Left hindlimb (tissue), 1 donor: ENCODE measurements at places on chromosomes 12 and 14.

- no peak for DNase-seq
These were observed 31.2 kb upstream of the VASH1 start for GRCh38 chr14:76729953-76730505.

DNA sequence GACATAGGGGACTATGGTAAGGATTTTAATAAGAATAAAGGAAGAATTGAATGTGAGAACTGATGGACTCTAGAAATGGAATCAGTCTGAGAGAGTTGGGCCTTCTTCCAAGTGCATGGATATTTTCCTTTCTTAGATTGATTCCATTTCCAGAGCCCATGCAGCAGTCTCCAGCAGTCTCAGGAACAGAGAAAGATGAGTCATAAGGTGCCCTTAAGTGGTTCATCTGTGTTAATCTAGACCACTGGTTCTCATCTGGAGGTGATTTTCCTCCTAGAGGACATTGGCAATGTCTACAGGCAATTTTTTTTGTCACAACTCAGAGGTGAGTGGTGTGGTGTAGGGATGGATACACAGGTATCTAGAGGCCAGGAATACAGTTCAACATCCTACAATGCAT, 25.9 kb downstream of the TRIM9 start:
- no peak for DNase-seq

DNA sequence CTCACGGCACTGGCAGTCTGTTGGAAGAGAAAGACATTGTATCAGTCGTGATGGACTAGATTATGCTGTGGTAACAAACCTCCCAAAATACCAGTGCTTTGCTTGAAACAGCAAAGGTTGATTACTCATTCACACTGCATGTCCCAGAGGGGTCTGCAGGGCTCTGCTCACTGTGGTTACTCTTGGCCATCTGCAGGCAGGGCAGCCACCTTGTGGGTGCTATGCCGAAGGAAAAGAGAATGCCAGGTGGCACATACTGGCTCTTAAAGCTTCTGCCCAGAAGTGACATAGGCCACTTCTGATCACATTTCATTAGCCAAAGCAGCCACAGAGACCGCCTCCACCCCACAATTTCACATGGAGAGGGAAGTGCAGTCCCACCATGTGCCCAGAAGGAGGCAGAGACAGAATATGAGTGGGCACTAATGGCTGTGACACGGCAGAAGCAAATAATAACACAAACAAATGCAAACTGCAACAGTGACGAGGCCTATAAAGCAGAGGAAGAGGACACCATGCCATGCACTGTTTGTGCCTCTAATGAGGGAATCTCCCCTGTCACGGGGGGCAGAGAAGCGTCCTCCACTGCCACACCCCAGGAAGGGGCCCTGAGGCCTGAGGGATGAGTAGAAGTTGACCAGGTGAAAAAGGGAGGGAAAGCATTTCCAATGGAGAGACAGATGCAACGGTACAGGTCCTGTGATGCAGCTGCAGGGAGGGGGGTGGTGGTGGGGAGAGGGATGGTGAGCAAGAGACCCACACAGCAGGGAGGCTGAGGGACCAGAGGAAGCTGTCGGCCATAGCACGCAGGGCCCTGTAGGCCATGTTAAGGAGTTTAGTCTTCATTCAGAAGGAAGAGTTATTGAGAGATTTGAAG, 51.7 kb upstream of the KICS2 start:
- no peak for DNase-seq

DNA sequence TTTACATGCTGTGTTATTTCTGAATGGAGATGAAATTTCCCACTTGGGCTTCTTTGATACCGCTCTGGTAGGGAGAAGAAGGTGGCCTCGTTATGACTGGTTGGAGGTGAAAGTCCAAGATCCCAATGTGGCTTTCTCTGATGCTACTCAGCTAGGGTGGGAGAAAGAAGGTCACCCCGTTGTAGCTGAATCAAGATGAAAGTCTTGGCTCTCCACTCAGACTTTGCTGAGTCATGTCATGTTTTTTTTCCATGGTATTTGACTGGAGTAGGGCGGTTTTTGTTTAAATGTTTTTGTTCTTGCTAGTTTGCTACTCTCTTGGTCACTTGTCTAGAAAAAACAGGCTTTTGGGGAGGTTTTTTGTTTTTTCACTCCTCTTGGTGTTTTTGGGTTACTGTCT, 2.4 kb upstream of the PDE6H start:
- DNase-seq: no peak

- DNase-seq: no peak
These were observed 18.4 kb downstream of the SLC2A3 start for GRCh38 chr12:7917392-7918267.

DNA sequence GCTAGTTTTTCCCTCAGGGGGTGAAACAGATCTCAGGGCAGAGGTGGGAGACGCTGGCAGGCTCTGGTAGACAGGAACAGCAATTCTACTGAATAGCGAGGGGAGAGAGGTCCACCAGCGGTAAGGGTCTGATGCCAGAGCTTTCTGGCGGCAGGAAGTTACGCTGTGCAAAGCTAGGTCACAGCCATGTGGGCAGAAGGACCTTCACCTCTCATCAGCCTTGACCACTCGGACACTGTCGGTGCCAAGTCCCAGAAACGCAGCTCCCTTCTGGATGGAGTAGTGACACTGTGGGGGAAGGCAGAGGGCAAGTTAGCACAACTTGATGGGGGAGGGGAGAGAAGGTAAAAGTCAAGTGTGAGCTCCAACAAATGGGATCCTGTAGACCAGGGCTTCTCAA, 10.3 kb upstream of the ZNF740 start:
- DNase-seq: no peak

GRCh38 chr14:99273766-99274345, 1.9 kb upstream of the BCL11B start:
- no peak for DNase-seq

- DNase-seq: no peak
These were observed at the start of gene CCER1 for GRCh38 chr12:90954921-90955320. Gene CCER1 (minus strand): TSS chr12:90955176. CDS start chr12:90954742, 434 bp downstream.

GRCh38 chr12:54220092-54220557, 31.3 kb upstream of the SMUG1 start:
- DNase-seq: peak; percentile 89

DNA sequence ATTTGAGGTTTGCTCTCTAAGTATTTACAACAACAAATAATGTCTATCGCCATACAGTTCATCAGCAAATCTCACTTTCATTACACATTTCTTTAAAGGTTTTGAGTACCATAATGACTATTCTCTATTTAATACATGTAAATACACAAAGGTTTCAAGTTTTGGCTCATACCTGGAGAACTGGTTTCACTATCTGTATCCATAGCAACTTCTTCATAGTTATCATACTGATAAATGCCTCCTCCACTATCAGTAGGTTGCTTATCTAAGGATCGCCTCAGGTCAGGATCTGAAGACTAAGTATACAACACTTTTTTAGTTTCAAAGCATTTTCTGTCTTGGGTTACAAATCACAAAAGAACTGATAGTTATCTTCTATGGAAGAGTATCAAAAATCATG, 21.4 kb downstream of the ZFC3H1 start:
- no peak for DNase-seq

- DNase-seq: no peak
These were observed 52.3 kb downstream of the MBIP start for GRCh38 chr14:36268121-36268520.

- no peak for DNase-seq
These were observed 27.2 kb upstream of the RESF1 start for GRCh38 chr12:31931796-31932715.

GRCh38 chr14:104311358-104311757, 173.0 kb downstream of the KIF26A start:
- DNase-seq: no peak

- DNase-seq: no peak
These were observed 2.4 kb upstream of the GPR65 start for GRCh38 chr14:88002421-88003075.

DNA sequence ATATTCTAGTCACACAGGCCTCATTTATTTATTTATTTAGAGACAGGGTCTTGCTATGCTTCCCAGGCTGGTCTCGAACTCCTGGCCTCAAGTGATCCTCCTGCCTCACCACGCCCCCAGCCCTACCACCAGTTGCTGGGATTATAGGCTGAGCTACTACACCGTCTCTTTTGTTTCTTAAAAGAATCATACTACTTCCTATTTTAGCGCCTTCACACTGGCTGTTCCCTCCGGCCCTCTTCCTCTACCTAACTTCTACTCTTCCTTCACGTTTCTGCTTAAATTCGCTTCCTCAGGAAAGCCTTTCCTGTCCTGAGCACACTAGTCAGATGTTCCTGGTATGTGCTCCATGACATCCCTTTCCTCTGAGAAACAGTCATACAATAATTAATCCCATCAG, 6.4 kb upstream of the MRPL42 start:
- no peak for DNase-seq

DNA sequence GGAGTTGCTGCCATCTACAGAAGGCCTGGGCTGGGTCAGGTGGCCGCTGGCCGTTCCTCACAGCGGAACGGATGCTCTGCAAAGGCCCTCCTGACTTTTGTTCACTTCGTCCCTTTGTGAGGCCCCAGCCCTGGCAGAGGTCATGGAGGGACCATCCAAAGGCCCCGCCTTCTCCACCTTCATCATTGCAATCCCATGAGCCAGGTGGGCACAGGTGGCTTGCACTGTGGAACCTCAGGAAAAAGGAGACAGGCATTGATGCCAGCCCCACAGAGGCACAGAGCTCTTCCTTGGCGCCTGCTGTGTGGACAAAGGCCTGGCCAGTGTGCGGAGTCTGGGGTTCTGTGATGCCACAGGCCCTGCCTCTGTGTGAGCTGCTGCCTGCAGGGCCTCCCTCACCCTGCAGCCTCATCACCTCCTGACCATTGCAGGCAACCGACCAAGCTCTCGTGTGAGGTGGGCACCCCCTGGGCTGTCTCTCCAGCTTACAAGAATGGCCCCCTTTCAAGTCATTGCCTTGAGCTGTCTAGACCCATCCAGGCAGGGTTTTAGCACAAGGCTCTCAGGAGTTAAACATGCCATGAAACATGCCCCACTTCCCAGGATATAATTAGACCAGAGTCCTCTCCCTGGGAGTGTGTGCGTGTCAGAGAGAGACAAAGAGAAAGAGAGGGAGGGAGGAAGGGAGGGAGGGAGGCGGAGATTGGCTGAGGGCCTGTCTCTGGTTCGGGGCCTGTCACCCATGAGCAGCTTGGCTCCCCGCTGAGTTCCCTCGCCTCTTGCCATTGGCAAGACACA, 19.3 kb downstream of the NFKBIA start:
- peak; percentile 79 for DNase-seq

DNA sequence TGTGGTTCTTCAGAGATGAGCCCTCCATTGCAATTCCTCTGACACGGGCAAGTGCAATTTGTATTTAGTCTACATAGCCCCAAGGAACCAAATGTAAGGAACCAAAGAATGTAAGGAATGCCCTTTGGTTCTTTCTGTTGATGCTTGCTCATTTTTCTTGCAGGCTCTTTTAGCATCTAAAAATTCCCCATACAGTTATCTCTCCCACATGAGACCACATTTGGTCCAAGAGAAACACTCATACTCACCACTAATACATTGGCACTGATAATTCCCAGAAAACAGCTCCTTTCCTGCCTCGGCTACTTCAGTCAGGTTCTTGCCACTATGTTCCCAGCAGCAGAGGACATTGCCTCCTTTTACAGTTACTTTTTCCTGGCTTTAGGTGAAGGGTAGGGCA, 332.6 kb downstream of the AEBP2 start:
- DNase-seq: no peak

GRCh38 chr14:51180577-51180976, 59.5 kb upstream of the TMX1 start:
- DNase-seq: no peak

DNA sequence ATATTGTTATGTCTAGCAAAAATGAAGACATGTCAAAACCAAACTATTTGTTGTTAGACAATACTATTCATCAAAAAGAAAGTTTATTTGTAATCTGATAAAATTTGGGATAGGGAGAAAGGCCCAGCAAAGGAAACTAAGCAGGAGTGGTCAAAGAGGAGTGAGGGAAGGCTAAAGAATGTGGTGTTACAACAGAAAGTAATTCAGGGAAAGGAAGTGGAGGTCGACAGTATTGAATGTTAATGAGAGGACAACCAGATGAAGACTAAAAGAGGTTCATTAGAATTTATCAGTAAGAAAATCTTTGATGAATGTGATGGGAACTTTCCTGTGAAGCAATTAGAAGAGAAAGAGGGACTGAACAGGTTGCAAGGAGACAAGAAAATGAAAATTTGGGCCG, 33.9 kb downstream of the PLCZ1 start:
- no peak for DNase-seq

GRCh38 chr14:78836777-78837176, 666.6 kb downstream of the NRXN3 start:
- no peak for DNase-seq

DNA sequence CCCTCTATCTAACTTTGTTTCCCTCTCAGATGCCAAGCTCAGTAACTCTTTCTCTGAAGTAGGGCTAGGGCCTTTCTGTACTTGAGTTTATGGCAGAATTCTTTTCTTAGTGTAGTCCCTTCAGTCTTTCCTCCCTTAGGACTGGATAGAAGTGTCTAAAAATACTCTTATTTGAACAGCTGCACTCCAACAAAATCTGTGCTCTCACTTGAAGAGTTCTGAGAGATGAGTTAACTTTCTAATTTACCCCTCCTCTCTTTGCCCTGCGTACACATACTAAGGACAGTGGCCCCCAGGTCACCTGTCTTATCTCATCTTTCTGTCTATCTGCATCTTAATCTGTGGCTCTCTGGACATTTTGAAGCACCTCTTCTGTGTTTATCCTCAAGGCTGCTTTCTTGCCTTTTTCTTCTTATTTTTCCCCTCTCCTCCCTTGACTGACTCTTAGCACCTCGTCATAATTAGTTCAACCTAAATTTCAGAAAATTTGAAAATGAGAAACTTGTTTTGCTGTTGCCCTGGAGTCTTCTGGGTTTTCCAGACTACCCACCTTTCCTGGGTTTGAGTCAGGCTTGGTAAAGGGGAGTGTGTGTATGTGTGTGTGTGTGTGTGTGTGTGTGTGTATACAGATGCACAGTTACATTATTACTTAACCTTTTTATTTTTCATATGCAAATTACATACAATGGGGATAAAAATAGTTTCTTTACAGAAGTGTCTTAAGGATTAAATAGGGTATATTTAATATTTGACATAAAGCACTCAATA, 23.9 kb downstream of the NCKAP1L start:
- DNase-seq: no peak

- no peak for DNase-seq
These were observed 14.6 kb downstream of the GNS start for GRCh38 chr12:64744422-64745258.

DNA sequence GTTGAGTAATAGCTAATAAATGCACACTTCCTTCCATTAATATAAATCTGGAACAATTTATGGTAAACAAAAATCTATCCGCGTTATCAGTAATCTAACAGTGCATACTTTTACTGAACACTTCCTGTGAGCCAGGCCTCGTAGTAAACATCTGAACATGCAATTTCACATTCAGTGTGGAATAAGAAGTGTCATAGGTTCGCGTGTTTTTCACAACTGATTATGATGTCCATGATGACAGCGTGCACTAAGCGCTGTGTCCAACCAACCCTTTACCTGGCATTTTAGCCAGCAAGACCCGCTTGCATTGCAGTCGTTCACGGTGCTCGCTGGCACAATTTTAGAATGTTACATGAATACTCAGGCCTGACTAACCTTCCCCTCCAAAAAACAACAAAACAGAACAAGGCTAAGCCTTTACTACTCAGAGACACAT, 2.1 kb downstream of the PNMA1 start:
- no peak for DNase-seq

GRCh38 chr14:73661872-73662271, 17.1 kb downstream of the DNAL1 start:
- no peak for DNase-seq
